WERI-Rb-1 (cell line): ENCODE measurements at places on chromosomes 2 and 18.

GRCh38 chr2:135815269-135815668, 21.7 kb downstream of the LCT start:
- no peak for DNase-seq

GRCh38 chr2:186546846-186547245, 43.0 kb upstream of the ITGAV start:
- DNase-seq, result no peak

DNA sequence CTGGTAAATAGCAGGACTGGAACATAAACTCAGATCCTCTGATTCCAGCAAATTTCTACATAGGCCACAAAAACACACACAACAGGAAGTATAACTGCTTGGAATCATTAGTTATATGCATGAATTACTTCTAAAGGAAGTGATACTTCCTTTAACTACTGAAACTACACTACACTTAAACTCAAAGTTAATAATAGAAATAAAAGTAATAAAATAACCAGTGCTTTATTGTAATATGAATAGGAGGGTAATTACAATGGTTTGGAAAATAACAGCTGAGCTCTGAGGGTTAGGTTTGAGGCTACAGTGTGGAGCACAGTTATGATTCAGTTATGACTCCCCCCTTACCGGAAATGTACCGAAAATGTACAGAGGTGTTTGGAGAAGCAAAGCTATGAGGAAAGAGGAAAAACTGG, 18.5 kb upstream of the POLI start:
- no peak for DNase-seq

DNA sequence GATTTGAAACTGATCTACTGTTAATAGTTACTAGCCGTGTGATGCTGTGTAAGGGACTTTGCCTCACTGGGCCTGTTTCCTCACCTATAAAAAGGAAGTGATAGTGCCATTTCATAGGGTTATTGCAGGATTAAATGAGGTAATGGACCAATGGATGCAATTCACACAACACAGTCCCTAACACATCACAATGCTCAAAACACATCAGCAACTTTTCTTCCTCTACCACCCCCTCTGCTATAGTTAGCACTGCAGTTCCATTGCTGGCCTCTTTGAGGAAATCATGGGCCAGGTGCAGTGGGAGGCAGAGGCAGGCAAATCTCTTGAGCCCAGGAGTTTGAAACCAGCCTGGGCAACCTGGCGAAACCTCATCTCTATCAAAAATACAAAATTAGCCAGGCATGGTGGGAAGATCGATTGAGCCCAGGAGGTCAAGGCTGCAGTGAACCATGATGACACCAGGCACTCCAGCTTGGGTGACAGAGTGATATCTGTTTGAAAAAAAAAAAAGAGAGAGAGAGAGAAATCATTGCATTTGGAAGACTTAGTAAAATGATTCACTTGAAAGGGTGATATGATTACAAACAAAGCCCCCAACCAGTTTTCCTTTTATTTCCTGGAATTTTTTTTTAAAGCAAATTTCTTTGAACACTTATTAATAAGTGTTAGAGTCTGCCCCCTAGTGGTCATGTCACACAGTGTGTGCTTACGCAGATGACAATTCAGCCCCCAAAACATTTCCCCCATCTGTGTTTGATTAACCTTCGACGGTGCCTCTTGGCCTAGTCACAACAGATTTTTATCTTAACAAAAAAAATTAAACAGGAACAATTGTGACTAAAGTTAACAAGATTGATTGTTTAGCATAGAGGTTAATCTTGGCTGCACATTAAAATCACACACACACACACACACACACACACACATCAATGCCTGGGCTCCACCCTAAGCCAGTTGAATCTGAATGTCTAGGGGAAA, 88.6 kb upstream of the BCL11A start:
- DNase-seq, result peak; percentile 47

DNA sequence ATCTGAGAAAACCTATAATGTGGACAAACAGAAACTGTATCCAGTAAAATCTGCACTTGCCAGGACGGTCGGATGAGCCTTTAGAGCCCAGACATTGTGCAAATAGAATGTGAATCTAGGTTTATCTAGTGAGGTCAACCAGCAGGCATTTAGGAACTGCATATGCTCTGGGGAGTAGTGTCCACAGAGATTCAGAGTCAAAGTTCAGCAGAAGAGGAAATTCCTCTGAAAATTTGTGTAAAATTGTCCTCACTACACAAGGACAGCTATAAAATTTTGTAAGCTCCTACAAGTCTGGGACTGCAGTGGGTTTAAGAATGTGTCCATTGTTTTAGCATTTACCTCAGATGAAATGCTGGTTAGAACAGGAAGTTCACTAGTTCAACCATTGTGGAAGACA, 9.8 kb upstream of the NDUFV2 start:
- DNase-seq, result no peak

DNA sequence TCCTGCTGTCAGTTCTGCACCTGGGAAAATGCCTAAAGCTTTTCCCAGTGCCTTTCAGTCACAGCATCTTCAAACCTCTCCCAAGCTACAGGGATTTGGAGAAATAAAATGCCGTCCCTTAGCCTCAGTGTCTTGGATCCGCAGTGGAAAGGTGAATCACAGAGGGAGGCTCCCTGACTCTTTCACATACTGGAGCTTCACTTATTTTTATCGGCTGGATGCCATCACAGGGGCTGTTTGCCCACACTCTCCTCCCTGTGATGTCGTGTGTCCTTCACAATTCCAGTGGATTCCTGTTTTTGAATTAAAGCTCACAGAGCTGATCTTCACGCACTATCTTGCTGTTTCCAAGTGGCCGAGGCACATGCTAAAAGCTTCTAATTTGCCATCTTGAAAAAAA, 1303.1 kb upstream of the DDX18 start:
- no peak for DNase-seq

DNA sequence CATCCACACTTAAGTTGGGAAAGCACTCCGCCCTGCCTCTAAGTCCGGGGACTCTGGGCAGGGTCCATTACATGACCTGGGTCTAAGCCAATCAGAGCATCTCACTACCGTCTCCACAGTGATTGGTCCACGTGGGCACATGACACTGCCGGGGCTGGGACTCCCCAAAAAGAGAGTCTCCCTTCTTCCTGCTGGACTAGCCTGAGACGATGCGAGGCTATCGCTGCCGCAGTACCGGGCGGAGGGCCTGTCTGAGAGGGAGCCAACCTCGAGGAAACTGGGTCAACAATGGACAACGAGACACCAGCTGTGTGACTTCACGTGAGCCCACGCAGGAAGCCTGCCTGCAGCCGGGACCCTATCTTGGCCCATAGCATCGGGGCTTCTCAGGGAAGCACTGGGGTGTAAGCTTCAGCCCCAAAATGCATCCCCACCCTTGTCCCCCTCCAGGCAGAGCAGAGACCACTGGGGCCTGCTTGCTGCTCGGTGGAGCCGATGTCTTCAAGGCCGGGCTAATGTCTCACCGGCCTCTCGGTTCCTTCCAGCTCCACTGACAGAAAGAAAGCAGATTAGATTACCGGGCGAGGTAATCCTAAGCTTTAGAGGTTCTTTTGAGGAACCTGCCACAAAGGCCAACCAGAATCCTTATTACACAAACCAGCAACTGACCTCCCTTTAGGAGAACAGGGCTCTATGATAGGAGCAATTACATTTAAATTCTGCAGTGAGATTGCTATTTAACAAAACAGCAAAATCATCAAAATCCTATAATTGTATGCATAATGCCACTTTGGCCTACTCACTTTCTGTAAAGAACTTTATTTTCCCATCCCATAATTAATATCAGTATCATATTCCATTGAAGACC, 21.3 kb upstream of the COPS8 start:
- peak; percentile 58 for DNase-seq

DNA sequence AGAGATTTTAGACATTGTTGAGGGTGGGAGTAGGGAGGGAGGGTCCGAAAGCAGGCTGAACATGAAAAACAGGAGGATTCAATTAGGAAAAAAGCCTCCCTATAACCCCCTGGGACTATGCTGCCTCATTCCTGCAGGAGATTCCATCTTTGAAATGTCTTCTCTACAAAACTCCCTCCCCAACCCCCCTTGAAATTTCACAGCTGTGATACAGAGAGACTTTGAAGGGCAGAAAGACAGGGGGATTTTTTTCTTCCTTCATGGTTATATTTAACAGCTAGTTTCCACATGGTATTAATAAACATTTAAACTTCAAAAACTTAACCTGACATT, 57.6 kb downstream of the TRIB2 start:
- DNase-seq, result no peak

DNA sequence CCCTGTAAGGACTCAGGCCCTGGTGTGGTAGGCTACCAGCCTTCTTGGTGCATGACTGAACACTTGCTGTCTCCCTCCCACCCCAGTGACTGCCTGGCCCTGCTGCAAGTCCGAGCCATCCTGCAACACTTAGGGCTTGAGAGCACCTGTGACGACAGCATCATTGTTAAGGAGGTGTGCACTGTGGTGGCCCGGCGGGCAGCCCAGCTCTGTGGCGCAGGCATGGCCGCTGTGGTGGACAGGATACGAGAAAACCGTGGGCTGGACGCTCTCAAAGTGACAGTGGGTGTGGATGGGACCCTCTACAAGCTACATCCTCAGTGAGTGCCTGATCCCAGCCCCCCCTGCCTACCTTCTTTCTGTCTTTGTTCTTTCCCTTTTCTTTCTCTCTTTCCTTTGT, 55.2 kb downstream of the HK2 start:
- no peak for DNase-seq

GRCh38 chr2:217451666-217452065, 551.1 kb downstream of the TNS1 start:
- DNase-seq, result no peak

DNA sequence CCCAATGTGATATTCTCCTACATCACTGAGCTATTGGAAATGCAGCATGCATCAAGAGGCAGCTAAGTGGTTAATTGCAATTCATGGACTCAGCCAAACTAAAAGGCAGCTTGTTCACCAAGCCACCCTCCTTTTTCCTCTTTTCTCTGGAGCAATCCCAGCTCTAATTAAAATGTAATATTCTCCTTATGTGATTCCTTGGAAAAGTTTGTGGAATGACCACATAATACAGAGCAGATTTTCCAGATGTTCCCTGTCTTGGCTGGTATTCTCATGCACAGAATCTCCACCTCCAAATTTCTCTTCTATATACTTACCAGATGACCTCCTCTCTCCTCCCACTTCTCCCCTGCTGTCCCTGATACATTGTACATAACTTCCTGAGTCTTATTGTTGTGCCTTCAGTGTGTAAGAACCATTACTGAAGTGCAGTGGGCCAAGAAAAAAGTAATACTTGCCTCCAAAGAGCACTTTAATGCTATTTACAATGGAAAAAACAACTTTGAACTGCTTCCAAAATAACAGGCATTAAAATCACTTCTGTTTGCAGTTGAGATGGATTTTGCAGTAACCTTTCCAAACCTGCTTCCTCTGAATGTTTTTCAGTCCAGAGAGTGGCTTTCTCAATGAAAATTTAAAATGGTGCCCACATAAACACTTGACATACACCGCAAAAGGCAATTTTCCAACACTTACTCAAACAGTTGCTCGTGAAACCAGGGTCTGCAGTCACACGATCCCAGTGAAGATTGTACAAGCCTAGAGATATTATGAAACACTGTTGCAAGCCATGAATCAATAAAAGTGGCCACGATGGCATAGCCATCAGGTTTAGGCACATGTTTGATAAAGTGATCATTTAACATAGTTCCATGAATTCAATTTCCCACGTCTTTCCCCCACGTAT, 258.0 kb downstream of the MTX2 start:
- no peak for DNase-seq

DNA sequence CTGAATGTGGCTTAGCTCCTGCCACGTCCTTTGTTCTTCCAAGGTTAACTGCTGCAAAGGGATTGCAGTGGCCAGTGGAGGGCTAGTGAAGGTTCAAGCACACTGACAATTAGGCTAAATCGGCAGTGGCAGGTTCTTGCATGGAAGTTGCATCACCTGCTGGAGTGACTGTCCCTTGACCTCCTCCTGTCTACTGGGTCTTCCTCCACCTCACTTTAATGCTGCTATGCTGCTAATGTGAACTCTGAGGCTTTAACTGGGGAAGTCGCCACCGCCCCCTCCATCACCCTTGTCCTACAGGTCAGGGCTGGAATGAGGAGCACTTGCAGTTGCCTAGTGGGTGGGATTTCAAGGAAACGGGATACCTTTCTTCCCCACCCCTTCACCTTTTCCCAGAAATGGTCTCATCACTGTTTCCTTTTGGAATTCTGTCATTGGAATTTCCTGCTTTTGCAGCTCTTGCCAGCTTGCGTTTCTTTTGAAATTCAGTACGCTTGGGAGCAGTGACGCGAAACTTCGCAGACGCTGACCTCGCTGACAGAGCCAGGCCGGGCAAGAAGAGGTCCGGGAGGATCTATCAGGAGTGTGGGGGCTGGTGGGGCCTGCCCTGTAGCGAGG, 150.3 kb downstream of the SH3RF3 start:
- DNase-seq, result no peak

GRCh38 chr2:7626139-7626537, 708.9 kb downstream of the RNF144A start:
- no peak for DNase-seq

- DNase-seq, result no peak
Observed at GRCh38 chr2:58709274-58709673, 468.1 kb upstream of the FANCL start.

GRCh38 chr2:235001237-235002133, 49.7 kb downstream of the SH3BP4 start:
- no peak for DNase-seq

- peak; percentile 7 for DNase-seq
Observed at GRCh38 chr2:239938651-239939486, 86.3 kb downstream of the NDUFA10 start.

DNA sequence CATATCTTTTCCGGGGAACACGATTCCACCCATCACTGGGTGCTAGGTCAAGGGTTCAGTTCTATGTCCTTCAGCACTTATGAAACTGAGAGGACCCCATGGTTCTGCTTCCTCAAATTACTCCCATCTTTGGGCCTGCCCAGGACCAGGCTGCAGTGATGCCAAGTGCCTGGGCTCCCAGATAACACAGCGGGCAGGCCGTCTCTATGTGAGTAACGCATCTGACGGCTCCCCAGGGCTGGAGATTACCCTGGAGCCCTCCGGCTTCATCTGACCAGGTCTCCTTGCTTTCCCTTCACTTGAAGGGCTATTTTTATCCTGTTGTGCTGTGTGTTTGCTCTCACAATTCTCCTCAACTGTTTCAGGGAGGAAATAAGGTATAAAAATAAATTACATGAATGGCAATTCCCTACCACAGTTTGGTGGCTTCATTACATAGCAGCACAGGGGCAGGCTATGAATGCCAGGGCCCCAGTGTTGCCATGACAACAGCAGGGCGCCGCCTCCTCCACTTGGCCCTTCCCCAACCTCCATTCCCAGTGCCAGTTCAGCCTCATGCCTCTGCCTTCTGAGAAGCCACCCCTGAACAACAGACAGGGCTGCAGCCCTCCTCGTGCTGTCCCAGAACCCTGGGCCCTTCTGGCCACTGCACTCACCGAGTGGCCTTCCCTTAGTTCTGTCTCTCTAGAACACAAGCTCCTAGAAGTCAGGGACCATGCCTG, 25.4 kb upstream of the TMEM131 start:
- DNase-seq, result no peak

DNA sequence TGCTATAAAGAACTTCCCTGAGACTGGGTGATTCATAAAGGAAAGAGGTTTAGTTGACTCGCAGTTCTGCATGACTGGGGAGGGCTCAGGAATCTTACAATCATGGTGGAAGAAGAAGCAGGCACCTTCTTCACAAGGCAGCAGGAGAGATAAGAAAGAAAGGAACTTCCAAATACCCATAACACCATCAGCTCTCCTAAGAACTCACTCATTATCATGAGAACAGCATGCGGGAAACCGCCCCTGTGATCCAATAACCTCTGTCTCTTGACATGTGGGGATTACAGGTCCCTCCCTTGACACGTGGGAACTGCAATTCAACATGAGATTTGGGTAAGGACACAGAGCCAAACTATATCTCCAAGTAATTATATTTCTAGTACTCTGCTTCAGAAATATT, 163.8 kb upstream of the CDH20 start:
- DNase-seq, result no peak
